Adipocyte (in vitro differentiated cells): ENCODE measurements at places on chromosomes 4 and X.

DNA sequence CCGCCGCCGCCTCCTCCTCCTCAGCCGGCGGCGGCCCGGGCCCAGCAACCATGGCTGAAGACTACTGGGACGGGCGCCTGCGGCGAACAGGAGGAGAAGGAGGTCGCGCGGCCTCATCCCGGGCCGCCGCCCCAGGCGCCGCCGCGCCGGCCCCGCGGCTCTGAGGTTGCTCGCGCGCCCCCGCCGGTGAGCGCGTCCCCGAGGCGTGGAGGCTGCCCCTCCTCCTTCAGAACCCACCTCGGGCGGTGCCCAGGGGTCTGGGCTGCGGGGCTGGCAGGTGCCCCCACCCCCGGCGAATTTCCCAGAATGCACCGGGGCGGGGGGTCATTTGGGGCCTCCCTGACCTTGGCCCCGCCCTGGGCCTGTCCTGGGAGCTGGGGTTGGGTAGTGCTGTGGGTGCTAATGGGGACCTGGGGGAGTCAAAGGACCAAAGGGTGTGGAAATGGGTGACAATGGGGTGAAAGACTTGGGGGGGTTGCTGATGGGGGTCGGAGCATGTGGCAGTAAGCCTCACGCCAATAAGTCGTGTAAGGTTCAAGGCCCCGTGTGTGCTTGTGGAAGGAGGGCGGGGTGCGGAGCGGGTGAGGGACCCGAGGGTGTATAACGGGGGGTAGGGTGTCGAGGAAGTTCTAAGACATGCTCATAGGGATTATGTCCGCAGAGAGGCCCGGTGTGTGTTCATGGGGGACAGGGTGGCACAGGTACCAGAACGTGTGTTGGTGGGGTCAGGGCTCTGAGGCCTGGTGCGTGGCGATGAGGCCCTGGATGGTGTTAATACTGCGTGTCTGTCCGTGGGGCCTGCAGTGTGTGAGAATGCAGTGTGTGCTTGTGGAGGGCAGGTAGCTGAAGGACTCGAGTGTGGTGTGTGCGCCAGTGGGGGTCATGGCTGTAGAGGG lies 687 bp downstream of the CDK16 start:
- DNase-seq = peak; percentile 50

DNA sequence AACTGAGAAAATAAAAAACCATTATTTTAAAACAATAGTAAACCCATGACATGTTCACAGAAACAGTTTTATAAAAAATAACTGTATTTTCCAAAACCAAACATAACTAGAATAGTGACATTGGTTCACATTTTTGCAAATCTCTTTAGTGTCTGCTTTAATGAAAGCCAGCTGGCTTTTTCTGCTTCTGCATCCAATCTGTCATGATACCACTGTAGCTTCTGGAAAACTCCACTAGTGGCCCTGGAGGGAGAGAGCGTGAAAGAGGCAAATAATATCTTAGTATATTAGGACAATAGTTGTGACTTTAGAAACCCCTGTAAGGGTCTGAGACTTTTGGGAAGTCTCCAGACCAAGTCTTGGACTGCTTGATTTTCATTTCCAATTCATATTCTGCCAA lies 31.1 kb downstream of the FGFBP1 start:
- DNase-seq = peak; percentile 35

DNA sequence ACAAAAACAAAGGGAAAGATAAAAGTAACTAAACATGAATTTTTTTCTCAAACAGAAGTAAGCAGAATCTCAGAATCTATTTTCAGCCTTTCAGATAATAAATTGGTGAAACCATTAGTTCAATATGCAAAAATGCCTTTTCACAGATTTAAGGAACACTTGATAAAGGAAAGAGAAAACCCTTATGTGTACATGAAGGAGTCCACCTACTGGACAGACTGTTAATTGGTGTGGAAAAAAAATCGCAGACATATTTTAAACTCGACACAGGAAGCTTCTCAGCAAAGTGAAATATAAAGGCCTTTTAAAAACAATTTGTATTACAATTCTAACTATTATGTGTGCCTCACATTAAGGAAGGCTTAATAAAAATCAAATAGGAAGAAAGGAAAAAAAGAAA lies 22.3 kb downstream of the COX7B2 start:
- DNase-seq = peak; percentile 45

DNA sequence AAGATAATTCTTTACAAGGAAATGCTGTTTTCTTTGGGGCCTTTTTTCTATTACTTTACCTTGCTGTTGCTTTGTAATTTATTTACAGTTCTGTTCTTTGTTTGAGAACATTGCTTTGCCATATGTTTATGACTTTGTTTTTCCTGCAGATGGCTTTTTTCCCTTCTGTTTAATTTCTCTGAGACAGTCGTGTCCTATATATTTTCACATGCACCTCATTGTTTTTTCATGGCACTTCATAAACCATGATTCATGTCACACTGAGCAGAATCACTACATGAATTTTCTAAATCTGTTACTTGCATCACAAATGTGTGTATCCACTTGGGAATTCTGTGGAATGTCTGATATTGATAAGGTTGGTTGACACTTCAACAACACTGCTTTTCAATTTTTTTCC lies 33.0 kb upstream of the PNPLA4 start:
- DNase-seq = no peak

- peak; percentile 4 for DNase-seq
These were observed 94.9 kb upstream of the SHISA3 start for GRCh38 chr4:42302348-42302747.

DNA sequence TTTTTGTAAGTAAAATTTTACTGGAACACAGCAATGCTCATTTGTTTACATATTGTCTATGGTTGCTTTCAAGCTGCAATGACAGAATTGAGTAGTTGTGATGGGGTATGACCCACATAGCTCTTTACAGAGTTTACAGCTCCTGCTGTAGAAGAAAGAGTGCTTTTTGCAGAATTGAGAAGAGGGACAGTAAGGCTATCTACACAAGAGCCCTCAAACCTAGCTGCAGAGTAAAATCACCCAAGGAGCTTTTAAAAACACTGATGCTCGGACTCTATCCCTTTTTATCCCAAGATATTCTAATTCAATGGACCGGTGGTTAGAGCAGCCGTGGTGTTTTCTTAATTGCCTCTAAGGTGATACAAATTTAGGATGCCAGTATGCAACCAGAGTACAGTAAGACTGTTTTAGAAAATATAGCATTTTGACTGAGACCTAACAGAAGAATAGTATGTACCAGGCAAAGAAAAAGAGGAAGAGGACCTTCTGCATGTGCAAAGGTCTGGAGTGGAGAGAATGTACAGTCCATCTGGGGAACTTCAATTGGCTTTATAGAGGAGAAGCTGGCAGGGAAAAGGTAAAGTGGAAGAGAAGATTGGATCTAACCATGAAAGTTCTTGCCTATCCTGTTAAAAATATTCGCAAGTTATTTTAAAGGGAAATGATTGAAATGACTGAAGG lies 663.6 kb upstream of the CPEB2 start:
- no peak for DNase-seq

DNA sequence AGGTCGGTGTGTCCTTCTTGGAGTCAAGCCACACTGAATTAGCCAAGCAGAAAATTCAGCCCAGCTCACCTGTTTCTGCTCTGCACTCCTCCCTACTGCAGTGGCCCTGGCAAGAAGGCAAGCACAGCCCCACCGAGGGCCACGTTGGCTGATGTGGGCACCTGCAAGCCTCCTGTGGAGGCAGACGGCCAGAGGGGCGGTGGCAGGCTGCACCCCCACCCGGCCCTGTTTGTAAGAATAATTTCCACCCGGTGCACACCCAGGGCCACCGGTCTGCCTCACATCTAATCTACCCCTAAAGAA lies 18.8 kb downstream of the PPP2R2C start:
- no peak for DNase-seq

DNA sequence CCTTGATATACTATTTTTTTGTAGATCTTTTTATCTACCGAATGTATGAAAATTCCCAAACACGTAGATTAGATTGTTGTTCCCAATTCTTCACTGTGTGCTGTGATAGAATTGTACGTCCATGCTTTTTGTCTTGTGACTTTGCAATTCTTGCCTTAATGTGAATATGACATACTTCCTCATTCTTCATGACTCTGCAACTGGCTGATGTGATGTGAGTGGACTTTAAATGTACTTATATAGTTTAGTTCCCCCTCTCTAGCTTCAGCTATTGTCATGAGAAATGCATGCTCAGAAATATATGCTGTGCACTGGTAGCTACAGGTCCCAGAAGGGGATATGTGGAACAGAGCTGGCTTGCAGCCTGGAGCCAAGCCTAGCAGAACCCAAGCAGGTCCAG lies 89.4 kb downstream of the FTHL17 start:
- no peak for DNase-seq

DNA sequence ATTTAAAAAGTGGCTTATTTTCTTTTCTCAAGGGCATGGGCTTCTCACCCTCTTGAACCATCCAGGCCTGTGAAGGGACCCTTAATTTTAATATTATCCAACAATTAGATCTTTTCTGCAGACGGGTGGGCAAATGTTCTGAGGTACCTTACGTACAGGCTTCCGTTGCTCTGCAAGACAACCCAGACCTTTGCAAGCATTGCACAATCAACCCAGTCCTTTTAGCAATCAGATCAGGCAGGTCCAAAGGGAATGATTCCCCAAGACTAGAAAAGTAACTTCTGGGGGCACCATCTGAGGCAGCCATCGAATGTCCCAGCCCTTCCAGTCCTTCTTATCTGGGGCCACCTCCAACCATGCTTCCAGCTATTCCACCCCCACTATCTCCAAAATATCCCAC lies 67.3 kb upstream of the TACR3 start:
- DNase-seq = no peak

DNA sequence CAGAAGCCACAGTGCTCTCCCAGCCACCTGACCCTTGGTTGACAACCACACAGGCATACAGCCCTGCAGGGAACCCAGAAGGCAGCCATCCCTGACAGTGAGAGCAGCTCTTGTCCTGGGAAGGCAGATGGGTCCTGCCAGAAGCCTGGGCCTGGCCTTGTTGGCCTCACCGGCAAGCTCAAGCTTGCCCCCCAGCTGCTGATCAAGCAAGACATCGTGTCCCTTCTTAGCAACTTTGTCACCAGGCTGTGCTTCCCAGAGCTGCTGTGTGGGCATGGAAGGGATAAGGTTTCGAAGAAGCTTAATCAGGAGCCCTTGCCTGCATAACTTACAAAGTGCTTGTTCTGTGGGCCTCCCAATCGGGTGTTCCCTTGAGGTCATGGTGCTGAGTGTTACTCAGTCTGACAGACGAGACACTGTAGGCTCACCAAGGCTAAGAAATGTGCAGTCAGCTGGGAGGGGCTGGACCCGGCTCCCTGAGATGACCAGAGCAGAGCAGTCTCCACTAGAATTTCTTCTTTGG lies 6.8 kb upstream of the ABLIM2 start:
- peak; percentile 5 for DNase-seq

DNA sequence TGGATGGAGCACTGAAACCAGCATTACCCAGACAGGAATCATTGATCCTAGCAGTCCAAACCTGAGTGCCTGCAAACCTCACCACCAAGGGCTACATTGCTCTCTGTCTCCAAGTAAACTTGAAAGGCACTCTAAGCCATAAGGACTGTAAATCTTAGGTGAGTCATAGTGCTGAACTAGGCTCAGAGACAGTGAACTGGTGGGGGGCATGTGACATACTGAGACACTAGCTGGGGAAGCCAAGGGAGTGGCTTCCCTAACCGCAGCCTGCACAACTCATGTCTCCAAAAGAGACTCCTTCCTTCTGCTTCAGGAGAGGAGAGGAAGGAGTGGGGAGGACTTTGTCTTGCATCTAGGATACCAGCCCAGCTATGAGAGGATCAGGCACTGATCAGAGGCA lies 235.5 kb upstream of the ACTRT1 start:
- DNase-seq = no peak

DNA sequence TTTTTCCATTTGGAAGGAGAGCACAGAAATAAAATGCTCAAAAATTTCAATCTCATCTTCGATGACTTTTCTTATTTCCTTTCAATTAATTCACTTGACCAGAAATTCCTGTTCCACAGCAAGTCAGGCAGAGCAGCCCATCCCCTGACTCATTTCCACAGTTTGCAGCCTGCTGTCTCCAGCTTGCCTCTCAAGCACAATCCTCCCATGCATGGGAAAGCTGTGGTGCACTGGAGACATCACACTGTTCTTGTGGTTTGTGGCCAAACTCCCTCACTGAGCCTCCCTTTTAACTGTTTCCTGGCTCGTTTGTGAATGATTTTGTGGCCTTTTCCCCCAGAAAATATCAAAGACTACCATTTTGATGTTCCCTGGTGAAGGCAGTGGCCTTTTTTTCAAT lies 114.0 kb upstream of the ENPEP start:
- DNase-seq = peak; percentile 4

GRCh38 chr4:97121493-97121892 lies 1021.8 kb downstream of the STPG2 start:
- DNase-seq = no peak

- no peak for DNase-seq
These were observed 16.3 kb downstream of the SLC6A8 start for GRCh38 chrX:153704021-153704526.

DNA sequence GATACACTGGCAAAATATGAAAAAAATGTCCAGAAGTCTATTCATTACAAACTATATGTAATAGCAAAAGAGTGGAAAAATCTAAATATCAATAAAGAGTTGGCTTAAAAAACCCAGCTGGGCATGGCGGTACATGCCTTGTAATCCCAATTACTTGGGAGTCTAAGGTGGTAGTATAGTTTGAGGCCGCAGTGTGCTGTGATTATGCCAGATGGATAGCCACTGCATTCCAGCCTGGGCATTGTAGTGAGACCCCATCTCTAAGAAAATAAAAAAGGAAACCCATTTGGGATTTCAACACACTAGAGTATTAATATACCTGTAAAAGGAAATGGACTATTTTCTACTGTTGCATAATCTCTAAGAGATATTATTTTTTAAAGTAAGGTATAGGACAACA lies 45.4 kb downstream of the AFF1 start:
- no peak for DNase-seq

DNA sequence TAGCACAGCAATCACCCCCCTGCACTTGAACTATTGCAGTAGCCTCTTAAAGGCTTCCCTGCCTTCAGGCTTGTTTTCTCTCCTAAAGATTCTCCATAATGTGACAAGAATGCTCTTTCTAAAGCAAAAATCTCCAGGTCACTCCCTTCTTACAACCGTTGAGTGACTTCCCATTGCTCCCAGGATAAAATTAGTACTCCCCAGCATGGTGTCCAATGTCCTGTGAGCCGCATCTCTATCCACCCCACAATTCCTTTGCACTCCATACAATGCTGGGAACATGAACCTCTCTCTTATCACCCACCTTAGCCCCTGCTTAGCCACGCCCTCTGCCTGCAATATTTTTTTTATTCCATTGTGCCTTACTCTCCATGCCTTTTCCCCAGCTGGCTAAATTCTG lies 85.7 kb upstream of the SHISA3 start:
- no peak for DNase-seq

DNA sequence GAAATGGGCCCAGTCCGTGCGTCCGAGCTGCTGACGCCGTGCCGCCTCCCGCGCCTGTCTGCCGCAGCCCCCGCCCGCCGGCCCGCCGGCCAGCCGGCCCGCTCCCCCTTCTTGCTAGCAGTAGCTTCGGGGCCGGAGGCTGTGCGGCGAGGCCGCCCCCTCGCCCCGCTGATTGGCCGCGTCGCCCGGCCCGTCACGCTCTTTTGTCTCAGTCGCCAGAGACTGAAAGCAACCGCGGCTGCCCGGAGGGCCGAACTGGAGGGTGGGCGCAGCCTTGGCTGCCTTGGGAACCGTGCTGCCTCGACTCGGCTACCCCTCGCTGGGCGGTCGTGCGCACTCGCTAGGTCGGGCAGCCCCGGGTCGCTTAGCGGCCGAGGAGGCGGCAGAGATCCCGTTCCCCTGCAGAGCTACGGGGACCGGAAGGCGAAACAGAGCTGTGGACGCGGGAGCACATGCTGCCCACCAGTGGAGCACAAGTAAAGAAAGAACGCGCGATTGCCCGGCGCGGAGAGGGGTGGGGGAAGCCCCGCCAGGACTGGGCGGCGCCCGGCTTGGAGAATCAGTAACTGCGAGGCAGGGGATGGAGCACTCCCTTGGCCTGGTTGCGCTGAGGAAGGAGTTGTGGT lies at the start of gene ZCCHC18:
Gene ZCCHC18 (plus strand): TSS at position 198 of the 626 bp plus-strand sequence. CDS start 1,589 bp downstream, outside the sequence.
- peak; percentile 74 for DNase-seq
